ENCODE measurements at places on chromosomes 16 and 17.

DNA sequence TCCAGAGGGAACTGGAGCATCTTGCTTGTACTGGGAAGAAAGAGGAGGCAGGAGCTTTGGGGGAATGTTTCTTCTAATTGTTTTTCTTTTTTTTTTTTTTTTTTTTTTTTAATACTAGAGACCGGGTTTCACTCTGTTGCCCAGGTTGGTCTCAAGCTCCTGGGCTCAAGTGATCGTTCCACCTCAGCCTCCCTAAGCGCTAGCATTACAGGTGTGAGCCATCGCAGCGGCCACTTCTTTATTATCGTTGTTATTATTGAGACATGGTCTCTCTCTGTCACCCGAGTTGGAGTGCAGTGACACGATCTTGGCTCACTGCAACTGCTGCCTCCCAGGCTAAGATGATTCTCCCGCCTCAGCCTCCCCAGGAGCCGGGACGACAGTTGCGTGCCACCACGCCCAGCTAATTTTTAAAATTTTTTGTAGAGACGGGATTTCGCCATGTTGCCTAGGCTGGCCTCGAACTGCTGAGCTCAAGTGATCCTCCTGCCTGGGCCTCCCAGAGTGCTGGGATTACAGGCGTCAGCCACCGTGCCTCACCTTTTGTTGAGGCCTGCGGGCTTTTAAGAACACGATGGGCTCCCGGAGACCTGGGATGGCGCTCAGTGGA is 137.3 kb upstream of the GSE1 start:
- DNase-seq = no peak

DNA sequence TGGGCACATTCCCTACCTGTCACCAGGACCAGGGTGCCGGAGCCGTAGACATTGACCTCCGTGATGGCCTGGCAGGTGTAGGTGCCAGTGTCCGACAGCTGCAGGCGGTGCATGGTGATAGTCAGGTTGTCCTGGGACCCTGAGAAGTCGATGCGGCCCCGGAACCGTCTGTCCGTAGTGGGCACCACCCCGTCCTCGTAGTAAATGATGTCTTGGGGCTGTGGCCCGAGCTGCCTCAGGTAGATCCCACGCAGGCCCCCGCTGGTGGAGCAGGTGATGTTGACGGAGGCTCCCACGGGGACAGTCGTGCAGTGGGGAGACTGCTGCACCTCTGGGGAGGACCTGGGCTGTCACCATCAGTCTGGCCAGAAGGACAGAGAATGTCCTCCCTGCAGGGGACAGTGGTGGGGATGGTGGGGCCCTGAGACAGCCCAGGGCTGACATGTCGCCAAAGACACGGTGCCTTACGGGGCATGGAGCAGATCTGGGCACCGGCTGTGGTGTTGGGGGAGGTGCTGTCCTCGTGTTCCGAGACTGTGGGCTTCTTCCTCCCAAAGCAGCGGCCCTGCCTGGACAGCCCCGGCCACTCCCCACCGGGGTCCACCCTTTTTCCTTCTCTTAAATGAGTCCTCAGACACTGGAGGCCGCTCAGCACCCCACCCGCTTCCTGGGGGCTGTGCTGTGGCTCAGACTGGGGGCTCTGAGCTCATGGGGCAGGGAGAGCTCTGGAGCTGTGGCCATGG is 586 bp downstream of the CD7 start:
- no peak for DNase-seq

- no peak for DNase-seq
Measured at GRCh38 chr17:45186801-45187354, 25.2 kb downstream of the HEXIM2 start.

DNA sequence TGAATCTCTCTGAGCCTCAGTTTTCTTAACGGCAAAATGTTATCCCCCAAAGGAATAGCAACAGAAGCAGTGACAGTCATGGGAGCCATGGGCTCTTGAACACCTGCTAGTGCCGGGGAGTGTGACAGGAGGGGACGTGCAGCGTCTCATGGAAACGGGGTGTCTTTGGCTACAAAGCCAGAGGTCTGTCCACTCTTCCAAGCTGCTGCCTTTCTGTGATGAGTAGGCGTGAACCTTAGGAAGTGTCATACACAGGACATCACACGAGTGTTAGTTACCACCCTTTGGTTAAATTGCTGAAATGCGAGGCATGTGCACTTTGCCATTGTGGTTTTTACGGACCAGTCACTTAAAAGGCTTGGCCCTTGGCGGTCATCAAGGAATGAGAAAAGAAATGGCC is 93.4 kb downstream of the IRF8 start:
- no peak for DNase-seq

DNA sequence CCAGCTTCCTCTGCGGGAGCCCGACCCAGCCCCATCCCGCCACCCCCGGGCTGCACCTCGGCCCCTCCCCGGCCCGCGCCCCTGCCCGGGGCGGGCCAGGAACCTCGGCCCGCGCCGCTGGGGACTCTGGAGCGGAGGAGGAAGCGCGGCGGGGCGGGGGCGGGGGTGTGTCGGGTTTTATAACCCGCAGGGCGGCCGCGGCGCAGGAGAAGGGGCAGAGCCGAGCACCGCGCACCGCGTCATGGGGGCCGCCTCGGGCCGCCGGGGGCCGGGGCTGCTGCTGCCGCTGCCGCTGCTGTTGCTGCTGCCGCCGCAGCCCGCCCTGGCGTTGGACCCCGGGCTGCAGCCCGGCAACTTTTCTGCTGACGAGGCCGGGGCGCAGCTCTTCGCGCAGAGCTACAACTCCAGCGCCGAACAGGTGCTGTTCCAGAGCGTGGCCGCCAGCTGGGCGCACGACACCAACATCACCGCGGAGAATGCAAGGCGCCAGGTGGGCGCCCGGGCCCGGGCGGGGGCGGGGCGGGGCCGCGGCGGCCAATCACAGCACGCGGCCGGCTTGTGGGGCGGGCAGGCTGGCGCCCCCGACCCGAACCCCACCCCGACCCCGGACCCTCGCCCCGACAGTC is at the start of gene ACE:
TSS of gene ACE (plus strand) at position 208 of the 626 bp plus-strand sequence. CDS start at position 242, 34 bp downstream.
- peak; percentile 15 for DNase-seq

- DNase-seq = no peak
Measured at GRCh38 chr16:73355981-73356380, 308.1 kb upstream of the ZFHX3 start.

- DNase-seq = no peak
Measured at GRCh38 chr16:69936751-69937211, 14.4 kb upstream of the CLEC18A start.

GRCh38 chr16:47026492-47026891 is 53.0 kb upstream of the DNAJA2 start:
- DNase-seq = no peak

DNA sequence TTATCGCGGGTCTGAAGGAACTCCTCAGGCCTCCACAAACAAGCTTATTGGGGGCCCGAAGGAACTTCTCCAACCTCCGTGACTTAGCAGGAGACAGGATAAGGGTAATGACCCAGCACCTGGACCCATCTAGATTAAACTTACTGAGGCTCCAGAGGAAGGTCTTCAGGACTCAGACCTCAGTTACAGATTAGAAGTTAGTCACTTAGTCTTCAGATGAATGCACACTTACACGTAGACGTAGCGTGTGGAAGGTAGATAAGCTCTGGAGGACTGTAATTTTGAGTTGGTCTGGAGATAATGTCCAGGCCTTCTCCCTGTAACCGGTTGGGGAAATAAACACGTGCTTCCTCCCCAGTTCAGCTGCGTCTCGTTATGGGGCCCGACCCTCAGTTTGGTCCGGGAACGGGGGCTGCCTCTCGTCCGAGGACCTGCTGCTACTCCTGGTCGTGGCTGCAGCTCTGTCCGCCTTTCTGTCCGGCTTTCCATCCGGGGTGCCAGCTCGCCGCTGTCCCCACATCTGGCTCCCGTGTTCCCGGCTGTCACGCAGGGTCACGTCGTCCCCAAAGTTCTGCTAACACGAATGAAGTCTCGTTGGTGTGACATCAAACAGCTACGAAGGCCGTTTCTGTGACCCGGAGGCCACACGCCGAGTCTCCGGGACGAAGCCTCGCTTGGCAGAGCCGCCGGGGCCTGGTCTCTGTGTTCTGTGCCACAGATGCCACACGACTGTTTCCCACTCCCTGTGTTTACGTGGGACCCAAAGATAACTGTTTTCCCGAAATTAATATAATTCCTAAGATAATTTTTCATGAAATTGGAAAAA is 11.8 kb upstream of the SECTM1 start:
- DNase-seq = no peak

DNA sequence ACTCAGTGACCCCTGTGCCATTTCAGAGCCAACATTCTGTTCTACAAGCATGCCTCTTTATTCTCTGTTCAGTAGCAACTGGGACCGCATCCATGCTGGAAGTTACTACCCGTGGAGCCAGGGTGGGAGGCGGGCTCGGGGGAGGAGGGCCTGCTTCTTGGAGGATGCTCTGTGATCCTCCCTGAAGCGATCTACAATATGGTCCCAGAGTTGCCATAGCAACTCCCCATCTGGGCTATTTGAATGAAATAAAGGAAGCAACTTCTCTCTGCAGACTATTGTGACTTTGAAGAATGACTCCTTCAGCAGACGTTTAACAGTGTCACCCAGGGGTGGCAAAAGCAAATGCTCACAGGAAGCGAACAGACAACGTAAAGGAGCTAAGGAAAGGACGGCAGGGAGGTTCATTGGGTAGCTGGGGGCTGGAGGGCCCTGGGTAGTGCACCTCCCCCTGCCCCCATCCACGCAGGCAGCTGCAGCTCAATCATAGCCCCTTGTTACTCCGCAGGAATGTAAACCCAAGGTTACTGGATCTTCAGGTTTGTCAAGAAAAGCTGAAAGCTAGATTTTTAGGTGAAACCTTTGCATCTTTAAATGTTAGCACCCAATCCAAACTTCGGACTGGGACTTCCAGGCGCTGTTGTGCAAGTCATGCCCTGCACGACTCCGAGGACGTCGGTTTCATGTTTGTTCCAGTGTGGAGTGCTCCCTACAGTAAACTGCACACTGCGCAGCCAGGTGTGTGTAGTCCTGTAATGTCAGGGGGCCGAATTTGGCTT is 51.1 kb upstream of the MEAK7 start:
- DNase-seq = no peak

DNA sequence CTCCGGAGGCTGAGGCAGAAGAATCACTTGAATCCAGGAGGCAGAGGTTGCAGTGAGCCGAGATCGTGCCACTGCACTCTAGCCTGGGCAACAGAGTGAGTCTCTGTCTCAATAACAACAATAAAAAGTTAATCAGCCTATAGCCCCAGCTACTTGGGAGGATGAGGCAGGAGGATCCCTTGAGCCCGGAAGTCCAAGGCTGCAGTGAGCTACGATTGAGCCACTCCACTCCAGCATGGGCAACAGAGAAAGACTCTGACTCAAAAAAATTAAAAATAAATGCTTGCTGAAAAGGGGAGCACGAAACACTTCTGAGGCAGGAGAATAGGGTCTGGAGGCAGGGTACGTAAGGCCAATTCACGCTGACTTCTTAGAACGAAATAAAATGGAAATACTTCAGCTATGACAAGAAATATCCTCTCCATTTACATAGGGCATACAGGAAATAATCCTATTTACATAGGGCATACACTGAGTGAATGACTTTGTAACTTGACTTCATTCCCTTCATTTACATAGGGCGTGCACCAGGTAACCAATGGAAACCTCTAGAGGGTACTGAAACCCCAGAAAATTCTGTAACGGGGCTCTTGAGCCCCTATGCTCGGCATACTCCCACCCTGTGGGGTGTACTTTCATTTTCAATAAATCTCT is 3.2 kb upstream of the PRPSAP1 start:
- no peak for DNase-seq

GRCh38 chr17:15361151-15361550 is 19.8 kb upstream of the TEKT3 start:
- no peak for DNase-seq

- no peak for DNase-seq
Measured at GRCh38 chr17:59357219-59357697, 25.8 kb downstream of the YPEL2 start.

DNA sequence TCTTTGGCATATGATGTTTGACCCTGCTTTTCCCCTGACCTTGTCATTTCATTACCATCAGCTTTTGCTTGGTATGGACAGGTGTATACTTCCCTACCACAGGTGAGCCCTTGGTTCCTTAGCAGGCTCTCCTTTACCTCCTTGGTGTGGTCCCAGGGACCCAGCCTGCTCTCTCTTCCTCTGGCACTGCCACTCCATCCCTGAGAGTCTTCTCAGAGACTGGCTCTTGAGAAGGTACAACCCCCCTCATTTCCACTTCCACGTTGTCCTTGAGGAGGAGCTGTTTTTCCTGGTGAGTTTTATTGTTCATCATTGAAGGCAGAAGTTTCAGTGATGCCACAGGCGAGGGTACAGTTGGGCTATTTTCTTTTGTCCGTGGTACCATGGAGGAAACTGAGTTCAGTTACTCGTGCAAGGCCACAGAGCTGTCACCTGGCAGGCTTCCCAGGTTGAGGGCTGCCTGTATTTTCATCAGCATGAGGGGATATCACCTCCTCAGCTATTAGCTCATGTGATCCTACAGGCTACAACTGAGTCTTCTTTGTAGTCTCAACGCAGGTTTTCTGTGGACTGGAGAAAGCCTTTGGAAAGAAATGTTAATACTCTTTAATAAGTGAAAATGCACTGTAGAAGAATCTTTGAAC is 52.3 kb downstream of the MSI2 start:
- no peak for DNase-seq

GRCh38 chr17:44203731-44204440 is 4.2 kb upstream of the ATXN7L3 start:
- DNase-seq = peak; percentile 31

DNA sequence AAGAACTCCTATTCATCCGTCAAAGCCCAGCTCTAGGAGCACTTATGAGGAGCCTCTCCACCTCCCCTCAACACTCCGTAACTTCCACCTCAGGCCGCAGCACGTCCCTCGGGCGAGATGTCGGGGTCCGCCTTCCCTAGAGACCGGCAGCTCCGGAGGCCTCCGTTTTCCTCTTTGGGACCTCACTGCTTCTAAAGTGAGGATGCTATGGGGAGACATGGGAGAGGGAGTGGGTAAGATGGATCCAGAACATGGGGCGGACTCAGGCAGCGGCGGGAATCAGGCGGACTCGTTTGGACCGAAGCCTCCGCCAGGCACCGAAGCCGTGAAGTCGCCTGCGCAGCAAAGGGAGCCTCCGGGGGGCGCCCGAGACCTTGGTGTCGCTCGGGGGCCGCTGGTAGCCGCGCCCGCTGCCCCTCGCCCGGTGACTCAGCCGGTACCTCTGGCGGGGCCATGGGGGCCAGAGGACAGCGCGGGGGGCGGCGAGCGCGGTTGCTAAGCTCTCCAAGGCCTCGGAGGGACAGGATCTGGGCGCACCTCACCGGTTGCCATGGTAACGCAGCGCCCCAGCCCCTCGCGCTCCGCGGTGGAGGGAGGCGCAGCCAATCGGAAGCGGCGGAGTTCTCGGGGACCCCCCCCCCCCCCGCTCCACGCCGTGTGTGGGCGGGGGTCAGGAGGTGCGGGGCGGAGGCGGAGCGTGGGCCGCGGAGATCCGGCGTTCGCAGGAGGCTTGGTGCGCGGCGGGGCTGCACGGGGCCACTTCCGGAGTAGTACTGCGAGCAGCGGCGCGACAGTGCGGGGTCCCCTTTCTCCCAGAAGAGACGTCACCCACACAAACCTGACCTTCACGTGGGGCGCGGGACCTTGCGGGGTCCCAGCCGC is 1.3 kb upstream of the HIC1 start:
- DNase-seq = peak; percentile 67

DNA sequence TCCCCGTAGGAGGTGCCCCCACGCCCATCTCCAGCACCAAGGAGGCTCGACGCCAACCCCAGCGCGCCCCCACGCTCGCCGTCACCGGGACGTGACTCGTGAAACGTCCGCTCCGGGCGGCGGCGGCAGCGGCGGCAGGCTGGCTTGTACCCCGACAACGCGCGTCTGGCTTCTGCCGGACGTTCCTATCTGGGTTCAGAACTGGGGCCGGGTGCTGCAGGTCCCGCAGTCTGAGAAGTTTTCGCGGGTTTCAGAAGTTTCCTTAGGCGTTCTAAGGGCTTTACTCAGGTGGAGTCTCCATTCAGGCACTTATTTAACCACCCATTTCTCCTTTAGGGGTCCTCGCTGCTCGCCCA is 672 bp upstream of the ALKBH5 start:
- DNase-seq = peak; percentile 78
